T-helper 9 cell (primary cell): ENCODE measurements at places on chromosomes 16 and 17.

GRCh38 chr16:55663765-55664677 lies 8.2 kb downstream of the SLC6A2 start:
- DNase-seq = no peak

DNA sequence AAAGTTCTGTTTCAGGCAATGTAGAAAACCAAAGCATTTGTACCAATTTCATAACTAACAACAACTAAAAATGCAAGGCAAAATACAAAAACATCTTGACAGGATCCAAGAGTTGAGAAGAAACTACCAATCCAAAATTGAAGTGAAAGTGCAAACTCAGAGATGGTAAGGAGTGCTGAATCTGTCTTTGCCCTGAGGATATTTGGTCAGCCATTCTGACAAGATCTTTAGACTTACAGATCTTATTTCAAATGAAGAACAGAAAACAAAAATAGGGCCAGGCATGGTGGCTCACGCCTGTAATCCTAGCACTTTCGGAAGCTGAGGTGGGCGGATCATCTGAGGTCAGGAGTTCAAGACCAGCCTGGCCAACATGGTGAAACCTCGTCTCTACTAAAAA lies 412.8 kb downstream of the ZFHX3 start:
- DNase-seq = no peak

DNA sequence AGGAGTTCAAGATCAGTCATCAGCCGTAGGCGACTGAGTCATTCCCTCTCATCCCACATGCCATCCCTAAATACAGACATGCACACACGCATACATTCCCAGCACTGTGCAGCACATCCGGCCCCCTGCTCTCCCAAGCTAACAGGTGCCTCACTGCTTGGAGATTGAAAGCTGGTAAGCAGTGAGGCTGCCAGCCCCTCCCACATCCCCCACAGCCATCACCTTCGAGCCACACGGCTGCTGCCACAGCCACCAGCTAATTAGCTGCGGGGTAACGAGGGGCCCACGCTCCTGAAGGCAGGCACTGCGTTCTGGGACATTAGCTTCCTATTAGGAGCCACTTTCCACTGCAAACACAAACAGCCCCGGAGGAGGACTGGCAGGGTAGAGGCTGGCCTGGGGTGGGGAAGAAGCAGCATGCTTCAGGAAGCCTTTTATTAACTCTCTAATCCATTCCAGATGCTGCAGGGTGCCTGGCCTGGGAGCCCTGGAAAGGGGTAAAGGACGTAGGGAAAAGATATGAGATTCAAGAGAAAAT lies 179.6 kb downstream of the CCT6B start:
- no peak for DNase-seq

- DNase-seq = no peak
Observed at GRCh38 chr17:10871914-10872313, 34.0 kb upstream of the PIRT start.

DNA sequence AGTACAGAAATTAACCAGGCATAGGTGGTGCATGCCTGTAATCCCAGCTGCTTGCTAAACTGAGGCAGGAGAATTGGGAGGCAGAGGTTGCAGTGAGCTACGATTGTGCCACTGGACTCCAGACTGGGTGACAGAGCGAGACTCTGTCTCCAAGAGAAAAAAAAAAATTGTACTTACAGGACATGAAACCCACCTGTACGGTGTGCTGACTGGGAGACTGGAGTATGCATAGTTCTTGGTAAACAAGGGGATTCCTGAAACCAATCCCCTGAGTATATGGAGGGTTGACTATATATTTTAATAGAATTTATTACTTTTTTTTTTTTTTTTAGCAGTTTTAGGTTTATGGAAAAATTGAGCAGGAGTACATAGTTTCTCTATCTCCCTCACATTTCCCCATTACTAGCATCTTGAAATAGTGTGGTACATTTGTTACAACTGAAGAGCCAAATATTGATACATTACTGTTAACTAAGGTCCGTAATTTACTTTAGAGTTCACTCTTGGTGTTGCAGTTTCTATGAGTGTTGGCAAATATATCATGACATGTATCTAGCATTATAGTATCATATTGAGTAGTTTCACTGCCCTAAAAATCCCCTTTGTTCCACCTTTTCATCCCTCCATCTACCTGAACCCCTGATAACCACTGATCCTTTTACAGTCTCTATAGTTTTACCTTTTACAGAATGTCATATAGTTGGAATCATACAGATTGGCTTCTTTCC lies 19.3 kb downstream of the TENT4B start:
- no peak for DNase-seq
